ENCODE measurements at places on chromosomes 11 and 22.

DNA sequence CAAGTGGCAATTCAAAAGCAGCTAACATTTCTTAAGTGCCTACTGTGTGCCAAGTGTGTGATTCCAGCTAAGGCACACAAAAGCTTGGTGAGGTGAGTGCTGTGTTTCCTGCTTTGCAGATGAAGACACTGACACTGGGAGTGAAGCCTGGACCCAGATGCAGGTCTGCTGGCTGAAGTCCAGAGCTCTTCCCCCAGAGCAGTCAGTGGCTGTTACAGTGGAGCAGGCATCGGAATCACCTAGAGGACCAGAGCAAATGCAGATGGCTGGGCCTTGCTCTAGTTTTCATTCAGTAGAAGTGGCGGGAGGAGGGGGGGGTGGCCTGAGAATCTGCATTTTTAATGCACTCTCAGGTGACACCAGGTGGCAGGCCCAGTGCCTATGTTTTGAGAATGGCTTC is 342.3 kb downstream of the CADM1 start:
- no peak for DNase-seq

DNA sequence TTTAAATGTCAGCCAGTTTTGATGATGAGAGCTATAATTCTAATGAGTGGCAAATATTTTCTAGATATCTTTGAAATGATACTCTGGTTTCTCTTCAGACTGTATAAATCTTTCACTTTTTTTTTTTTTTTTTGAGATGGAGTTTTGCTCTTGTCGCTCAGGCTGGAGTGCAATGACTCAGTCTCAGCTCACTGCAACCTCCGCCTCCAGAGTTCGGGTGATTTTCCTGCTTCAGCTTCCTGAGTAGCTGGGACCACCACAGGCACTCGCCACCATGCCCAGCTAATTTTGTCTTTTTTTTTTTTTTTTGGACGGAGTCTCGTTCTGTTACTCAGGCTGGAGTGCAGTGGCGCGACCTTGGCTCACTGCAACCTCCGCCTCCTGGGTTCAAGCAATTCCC is 113.6 kb downstream of the TEAD1 start:
- no peak for DNase-seq

DNA sequence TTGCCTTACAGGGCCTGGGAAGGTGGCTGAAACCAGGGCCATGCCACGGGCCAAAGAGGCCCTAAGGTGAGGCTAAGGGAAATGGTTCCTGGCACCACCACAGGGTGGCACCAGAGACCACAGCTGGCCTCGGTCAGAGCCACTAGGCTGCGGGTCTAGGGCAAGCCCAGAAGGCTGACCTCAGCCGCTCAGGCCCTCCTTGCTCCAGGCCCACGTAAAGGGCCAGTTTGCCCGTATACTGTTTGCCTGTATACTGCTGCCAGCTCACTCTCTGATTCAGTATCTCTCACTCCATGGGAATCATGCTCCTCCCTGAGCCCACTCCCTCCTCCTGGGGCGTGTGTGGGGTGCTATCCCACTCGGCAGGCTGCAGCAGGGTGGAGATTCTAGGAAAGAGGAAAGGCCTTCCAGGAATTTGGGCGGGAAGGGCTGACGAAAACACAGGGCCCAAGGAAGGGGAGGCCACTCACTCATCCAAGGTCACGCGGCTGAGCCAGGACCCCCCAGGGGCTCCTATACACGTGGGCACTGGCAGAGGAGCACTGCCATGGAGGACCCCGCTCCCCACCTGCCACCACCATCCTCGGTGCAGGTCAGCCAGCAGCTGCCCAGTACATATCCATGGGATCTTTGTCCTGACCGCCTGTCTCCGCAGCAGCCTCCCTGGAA is 62.4 kb downstream of the NECTIN1 start:
- peak; percentile 83 for DNase-seq

- DNase-seq, result no peak
These were observed 57.9 kb upstream of the NCAM1 start for GRCh38 chr11:112903340-112903739.

GRCh38 chr11:118434123-118434552 is 2.2 kb upstream of the KMT2A start:
- DNase-seq, result no peak

DNA sequence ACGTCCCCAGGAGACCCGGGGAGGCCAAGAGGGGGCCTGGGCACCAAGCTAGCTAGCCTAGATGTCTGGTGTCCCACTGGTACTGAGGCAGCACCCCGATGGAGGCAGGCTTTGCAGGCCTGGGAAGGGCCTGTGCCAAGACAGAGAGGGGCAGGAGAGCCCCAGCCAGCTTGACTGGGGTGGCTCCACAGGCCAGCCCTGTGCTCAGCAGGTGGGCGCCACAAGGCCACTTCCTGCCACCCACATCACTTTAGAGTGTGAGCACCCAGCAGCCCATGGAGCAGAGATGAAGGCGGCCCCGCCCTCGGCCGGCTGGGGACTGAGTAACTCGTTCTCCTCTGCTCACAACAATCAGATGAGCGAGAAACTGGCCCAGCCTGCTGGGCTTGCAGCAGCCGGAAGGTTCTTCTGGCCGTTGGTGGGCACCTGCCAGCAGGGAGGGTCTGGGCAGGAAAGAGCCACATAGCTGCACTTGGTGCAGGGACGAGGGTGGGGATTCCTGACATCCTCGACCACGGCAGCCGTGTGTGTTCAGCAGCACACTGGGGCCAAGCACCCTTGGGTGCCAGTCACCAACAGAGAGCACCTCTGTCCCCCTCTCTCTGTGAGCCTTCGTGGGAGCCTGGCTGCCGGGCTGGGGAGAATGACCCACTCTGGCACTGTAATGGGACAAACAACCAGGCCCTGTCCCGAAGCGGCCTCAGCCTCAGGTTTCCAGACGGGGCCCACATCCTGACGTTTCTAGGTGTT is 7.6 kb downstream of the OSBPL5 start:
- DNase-seq, result no peak

- DNase-seq, result no peak
These were observed 181.3 kb downstream of the METTL15 start for GRCh38 chr11:28289444-28289843.

GRCh38 chr11:124394408-124394807 is 4.4 kb downstream of the OR8B3 start:
- no peak for DNase-seq

GRCh38 chr22:48106715-48107259 is 1344.3 kb downstream of the TBC1D22A start:
- DNase-seq, result no peak

DNA sequence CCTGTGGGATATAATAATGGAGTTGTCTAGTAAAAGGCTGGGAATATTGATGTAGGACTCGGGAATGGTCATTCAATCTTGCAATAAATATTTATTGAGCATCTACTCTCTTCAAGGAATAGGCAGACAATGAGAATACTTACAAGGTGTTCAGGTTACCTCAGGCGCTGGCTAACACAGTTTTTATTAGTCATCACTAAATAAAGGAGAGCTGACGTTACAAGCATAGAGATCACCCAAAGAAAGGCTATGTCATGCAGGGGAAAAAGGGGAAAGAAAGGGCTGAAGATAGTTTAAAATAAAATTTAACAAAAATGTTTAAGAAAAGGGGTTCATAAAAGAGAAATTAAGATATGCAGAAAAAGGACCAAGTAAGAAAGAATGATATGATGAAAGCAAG is 15.8 kb upstream of the CTSC start:
- no peak for DNase-seq

- DNase-seq, result no peak
These were observed 3.6 kb downstream of the SREBF2 start for GRCh38 chr22:41836551-41836950.

DNA sequence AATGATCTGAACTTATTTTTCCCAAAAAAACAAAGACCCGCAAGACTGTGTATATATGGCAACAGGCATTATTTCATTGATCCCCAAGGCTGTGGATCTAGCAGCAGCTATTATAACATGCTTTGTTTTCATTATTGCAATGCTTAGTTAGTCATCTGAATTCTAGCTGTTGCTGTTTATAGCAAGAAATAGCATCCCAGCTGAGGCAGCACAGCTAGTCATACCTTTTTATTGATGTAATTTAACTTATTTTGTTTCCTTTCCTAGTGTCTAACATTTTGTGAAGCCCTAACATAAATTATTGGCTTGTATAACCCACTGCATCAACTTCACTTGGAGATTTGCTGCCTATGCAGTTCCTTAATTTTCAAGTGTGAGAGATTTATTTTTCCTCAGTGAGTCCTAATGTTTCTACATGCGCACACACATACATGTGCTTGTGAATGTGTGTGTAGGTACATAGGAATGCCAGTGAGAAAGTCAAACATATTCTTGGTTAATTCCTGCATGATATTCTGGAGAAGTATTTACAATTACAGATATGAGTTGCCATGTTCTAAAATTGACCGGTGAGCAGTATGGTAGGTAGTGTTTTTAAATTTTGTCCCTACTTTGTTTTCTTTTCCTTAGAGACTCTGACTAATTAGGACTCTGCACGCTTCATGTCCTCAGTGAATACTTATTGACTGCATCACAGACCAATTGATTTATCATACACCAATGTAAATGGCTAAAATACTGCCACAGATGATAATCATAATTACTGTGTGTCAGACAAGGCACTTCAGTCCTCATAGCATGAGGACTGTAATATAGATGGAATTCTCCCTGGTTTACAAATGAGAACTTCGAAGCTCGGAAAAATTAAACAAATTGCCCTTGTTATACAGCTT is 119.3 kb downstream of the WNT11 start:
- DNase-seq, result no peak

DNA sequence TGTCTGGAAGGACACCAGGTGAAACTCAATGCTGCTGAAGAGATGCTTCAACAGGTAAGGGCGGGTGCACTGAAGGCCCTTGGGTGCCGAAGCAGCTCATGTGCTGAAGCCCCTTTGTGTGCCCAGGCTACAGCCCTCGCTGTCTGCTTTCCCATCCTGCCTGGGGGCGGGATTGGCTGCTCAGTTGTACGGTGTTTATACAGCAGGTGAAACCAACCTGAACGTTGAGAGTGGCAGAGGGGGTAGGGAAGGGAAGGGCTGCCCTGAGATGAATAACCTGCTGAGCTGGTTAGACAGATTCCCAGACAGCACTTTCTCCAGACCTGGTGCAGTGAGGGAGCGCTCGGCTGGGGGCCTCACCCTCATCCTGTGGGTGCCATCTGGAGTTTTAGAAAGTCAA is 75.7 kb downstream of the CYB5R2 start:
- DNase-seq, result peak; percentile 33

- no peak for DNase-seq
These were observed 49.1 kb downstream of the MICAL2 start for GRCh38 chr11:12159351-12160099.

DNA sequence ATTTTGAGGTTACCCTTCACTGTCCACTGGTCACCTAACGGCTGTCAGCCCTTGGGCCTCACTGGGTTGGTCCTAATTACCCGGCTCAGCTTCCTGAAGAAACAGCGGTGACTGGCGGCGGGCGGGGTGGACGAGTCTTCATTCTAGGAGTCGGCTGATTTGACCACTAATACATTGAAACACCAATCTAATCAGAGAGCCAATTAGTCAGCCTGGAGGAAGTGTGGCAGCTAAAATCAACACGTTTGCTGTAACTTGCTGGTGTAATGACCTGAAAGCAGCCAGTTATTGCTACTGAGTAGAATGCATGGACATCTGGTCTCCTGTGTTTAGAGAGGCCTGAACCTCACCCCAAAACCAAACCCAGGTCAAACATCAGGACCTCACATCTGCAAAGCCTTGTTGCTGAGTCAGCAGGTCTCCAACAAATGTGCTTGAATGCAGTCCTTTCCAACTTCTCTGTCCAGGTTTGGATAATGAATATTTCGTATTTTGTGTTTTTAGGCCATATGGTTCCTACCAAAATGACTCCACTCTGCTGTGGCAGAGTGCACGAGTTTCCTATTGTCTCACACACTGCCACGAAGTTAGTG is 496.4 kb downstream of the BRD1 start:
- peak; percentile 6 for DNase-seq

GRCh38 chr11:44379141-44380008 is 69.4 kb upstream of the ALX4 start:
- no peak for DNase-seq

GRCh38 chr11:78347956-78348355 is 69.7 kb downstream of the GAB2 start:
- DNase-seq, result no peak

DNA sequence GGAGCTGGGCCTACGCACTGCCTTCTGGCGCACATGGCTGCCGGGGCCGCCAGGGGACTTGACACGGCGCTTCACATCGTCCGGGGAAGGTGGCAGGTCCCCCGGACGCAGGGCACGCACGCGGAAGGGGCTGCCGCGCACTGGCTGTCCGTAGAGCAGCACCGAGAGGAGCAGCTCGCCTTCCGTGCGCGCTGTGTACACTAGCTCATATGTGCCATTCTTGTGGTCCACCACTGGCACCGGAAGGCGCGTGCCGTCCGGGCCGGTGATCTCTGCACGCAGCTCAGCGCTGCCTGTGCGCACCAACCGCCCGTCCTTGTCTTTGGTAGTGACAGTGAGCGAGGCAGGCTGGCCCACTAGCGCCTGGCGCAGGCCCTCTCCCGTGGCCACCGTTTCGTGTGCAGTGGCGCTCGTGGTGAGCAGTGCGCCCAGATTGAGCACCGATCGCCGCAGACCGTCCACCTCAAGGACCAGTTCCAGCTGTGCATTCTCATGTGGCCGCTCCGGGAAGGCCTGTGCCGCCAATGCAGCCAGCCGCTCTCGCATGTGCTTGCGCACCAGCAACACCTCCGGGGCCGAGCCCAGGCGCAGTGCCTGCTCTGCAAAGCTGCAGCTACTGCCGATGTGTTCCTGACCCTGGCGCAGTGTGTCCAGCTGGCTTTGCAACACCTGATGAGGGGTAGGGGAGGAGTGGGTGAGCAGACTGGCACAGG is 15.7 kb upstream of the HPX start:
- no peak for DNase-seq

- DNase-seq, result no peak
These were observed 428 bp upstream of the FEZ1 start for GRCh38 chr11:125496529-125496857.

Measured in progenitor cell of endocrine pancreas (in vitro differentiated cells).